ENCODE measurements at places on chromosomes 1 and 21.

GRCh38 chr1:36481771-36482723 lies 666 bp downstream of the CSF3R start:
- no peak for DNase-seq

DNA sequence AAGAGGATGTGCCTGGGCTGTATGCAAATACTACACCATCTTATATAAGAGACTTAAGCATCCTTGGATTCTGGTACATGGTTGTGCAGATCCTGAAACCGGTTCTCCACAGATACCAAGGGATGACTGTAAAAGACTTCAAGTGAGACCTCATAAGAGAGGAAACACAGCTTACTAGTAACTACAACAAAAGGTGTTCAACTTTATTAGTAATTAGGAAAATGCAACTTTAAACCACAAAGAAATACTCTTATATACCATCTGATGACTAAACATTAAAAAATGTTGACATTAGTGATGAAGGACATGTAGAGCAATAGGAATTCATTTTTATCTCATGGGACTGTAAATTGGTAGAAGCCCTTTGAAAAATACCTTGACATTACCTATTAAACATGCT lies 102.7 kb downstream of the RASAL2 start:
- DNase-seq, result no peak

DNA sequence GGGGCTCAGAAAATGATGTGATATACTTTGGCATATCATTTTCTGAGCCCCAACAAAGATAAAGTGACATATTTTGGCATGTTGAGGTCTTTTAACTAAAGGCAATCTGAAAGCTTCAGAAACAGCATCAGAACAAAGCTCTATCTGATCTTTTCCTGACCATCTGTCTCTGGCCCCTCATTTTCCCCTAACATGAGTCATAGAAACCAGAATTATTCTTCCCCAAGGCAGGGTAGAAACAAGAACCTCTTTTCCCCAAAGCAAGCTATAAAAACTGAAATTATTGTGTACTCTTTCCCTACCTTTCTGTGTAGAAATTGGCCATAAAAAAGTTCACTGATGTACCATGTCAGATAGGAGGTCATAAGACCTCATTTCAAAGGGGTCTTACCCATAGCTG lies 48.7 kb upstream of the PLA2G4A start:
- DNase-seq, result no peak

DNA sequence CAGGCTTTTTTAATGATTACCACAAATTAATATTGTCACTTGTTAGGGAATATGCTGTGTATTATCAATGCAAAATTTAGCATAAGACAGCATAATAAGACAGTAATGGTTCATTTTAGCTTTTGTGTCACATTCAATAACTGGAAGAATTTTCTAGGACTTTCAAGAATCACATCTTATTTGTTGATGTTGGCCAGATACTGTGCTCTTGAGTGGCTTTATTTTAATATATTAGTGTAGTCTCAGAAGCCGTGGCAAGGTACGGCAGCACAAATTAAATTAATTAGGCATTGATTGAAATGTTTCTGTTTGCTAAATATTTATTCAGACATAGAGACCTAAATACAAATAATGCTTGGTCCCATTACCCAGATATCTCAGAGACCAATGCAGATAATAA lies 10.4 kb downstream of the IFI44L start:
- DNase-seq, result no peak

DNA sequence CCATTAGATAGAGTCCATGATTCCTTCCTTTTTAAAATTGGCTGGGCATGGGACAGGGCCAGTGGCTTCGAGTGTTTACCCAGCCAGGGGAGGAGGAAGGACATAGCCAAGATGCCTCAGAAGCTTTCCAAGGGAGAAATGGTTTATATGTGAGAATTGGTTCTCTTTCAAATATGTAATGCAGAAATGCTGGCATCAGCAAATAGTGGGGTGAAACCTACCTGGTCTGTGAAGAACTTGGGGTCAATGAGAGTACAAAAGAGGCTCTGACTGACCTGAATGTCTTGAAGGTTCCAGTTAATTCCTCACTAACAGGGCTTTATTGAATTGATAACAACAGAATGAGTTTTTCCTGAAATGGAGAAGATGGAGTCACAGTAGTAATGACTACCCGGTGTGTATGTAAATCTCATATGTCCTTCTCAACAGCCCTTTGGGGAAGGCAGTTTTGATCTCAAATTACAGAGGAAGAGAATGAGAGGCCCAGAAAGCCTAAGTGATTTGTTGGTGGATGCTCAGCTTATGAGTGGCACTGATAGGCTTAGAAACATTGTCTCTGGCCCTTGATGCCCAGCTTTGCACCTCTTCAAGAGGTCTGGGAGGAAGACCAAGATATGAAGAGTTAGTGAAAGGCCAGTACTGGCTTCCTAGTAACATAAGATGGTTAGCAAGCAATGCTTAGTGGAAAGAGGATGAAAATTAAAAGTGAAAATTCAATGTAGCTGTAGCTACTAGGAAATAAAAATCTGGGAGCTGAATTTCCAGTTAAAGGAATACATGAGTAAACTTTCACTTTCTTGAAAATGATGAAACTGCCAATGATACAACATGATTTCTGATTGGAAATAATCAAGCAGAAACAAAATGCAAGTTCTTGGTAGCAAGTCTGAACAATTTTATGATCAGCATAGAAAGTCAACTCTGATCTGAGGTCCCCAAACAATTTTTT lies 2.7 kb downstream of the ATF3 start:
- no peak for DNase-seq

DNA sequence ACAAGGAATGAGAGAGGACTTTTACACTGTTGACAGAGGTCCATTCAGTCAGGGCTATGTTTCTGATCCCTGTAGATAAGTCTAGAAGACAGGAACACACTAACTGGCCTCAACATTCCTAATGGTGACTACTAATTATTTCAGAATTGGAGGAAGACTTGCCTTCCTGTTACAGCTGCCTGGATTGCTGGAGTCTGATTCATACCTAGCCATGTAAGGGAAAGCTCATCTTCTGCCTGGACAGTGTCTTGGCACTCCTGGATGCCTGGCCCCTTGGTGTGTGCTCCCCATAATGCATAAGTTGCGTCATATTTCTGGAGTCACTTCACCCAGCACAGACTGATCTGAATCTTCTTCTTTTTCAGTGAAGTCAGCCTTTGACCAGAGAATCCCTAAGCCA lies 326.0 kb upstream of the RUNX1 start:
- DNase-seq, result no peak

DNA sequence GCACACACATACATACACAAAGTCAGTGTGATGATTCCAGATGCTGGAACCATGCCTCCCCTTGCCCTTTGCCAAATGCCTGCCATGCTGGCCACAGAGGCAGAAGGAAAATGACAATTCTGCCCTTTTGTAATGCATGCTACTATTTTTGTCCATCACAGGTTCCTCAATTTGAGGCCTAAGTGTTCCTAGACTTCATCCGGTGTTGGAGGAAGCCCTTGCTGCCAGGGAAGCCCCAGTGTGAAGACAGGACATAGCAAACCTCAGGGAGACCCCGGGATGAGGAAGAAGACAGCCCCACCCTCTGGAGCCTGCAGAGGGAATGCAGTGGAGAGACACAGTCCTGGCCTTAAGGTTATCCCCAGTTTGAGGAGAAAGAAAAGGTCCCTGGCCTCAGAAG lies 14.4 kb downstream of the PRR9 start:
- DNase-seq, result no peak

GRCh38 chr1:92972409-92973129 lies 11.3 kb upstream of the DIPK1A start:
- DNase-seq, result no peak

All from frontal cortex (tissue), 4 donors.